Thyroid gland (tissue), 4 donors: ENCODE measurements at places on chromosomes 5 and 9. TPM values are rescaled to one million over a fixed set of nuclear protein-coding genes. Genes with fewer than 3 reads are reported as not detected.

Gene PCDHGA9
- 10.3 TPM for total RNA-seq

Gene PCDHGA7
- 9.8 TPM for total RNA-seq

Gene SLCO6A1
- total RNA-seq, result not detected

Gene GRM6
- not detected for total RNA-seq

Gene PCSK1
- 5.0 TPM for total RNA-seq

Gene ENTPD2
- not detected for total RNA-seq

Gene ABO
- total RNA-seq, result 15.7 TPM

Gene DNM1
- total RNA-seq, result 5.6 TPM

Gene ORM1
- total RNA-seq, result not detected

Gene CXXC5
- total RNA-seq, result 81.8 TPM

Gene RNF183
- total RNA-seq, result not detected

Gene IFNA13
- total RNA-seq, result not detected

Gene ATG10
- 15.2 TPM for total RNA-seq

Gene HSPB3
- total RNA-seq, result not detected

Gene DPH7
- 39.1 TPM for total RNA-seq

Gene TICAM2
- total RNA-seq, result 1.4 TPM

Gene LCN15
- total RNA-seq, result not detected

Gene KIF4B
- total RNA-seq, result not detected

Gene TLE1
- total RNA-seq, result 91.1 TPM

Gene GOLGA2
- 135 TPM for total RNA-seq

Gene MAMDC4
- total RNA-seq, result 20.4 TPM

Gene PTPDC1
- total RNA-seq, result 10.1 TPM

Gene UBQLN1
- total RNA-seq, result 121 TPM

Gene SLC45A2
- not detected for total RNA-seq
